Transverse colon (tissue), 4 donors: ENCODE measurements at places on chromosomes 16 and 17. TPM values are rescaled to one million over a fixed set of nuclear protein-coding genes. Genes with fewer than 3 reads are reported as not detected.

DNA sequence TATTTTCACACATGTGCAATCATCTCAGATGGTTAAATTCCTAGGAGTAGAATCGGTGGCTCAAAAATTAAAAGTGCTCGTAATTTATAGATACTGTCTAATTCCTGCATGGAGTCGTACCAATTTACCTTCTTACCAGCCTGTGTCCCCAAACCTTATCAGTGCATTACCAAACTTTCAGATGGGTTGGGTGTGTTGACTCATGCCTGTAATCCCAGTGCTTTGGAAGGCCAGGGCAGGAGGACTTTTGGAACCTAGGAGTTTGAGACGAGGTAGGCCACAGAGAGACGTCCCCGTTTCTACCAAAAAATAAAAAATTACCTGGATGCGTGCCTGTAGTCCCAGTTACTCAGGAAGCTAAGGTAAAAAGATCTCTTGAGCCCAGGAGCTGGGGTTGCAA is 34.5 kb upstream of the GPRC5B start:
- no peak for DNase-seq

- DNase-seq, result no peak
Observed at GRCh38 chr17:57778306-57778705, 33.2 kb upstream of the CCDC182 start.

- DNase-seq, result no peak
Observed at GRCh38 chr17:44257815-44258760, 9.8 kb downstream of the SLC4A1 start.

- no peak for DNase-seq
Observed at GRCh38 chr16:2450535-2450934, 9.4 kb upstream of the TEDC2 start.

- no peak for DNase-seq
Observed at GRCh38 chr16:89233678-89234490, 16.4 kb downstream of the ZNF778 start.

ALKBH5 gene
- total RNA-seq, result 102 TPM

DHX58 gene
- total RNA-seq, result 4.6 TPM

LRRC46 gene
- total RNA-seq, result 0.48 TPM
